Fibroblast of lung (primary cell): ENCODE measurements at places on chromosomes 11 and 22. TPM values are rescaled to one million over a fixed set of nuclear protein-coding genes. Genes with fewer than 3 reads are reported as not detected.

The CHRNA10 gene
- 0.50 and 0.51 TPM in 2 replicates for total RNA-seq

The BSCL2 gene
- 37.8 and 62.1 TPM in 2 replicates for total RNA-seq

GRCh38 chr22:29394931-29395581, 6.7 kb upstream of the AP1B1 start:
- DNase-seq: peak; percentile 59

DNA sequence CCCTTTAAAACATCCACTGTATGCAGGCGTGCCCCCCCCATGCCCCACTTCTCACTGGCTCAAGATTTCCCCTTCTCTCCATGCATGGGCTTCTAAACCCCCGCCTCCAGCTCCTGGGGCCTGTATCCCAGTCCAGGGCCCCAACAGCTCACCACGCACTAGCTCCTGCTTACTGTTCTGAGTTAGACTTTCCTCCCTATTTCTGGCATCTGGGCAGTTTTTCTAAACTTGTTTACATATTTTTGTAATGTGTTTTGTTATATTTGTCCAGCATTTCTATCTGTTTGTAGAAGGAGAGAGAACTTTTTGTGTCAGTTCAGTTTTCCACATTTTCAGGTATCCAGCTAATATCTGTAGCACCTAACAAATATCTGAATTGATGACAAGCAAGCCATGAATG, 178.5 kb downstream of the SPON1 start:
- no peak for DNase-seq
